ENCODE measurements at places on chromosomes 1 and 21. TPM values are rescaled to one million over a fixed set of nuclear protein-coding genes. Genes with fewer than 3 reads are reported as not detected.

KRTAP21-2 gene
- not detected for total RNA-seq

ANKRD34A gene
- total RNA-seq = 2.7 TPM

DNA sequence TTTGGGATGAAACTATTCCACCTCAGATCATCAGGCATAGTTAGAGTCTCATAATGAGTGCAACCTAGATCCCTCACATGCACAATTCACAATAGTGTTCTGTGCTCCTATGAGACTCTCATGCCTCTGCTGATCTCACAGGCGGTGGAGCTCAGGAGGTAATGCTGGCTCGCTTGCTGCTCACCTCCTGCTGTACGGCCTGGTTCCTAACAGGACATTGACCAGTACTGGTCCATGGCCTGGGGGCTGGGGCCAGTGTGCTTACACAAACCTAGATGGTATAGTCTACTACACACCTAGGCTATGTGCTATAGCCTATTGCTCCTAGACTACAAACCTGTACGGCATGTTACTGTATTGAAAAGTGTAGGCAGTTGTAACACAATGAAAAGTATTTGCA is 448.4 kb downstream of the RPS6KC1 start:
- peaks cover under 1% of the 10 kb centered on the region for H3K27me3 ChIP-seq
- no peak overlapping the region for H3K27ac ChIP-seq
- no peak overlapping the region for H3K4me3 ChIP-seq
- no peak for DNase-seq

DNA sequence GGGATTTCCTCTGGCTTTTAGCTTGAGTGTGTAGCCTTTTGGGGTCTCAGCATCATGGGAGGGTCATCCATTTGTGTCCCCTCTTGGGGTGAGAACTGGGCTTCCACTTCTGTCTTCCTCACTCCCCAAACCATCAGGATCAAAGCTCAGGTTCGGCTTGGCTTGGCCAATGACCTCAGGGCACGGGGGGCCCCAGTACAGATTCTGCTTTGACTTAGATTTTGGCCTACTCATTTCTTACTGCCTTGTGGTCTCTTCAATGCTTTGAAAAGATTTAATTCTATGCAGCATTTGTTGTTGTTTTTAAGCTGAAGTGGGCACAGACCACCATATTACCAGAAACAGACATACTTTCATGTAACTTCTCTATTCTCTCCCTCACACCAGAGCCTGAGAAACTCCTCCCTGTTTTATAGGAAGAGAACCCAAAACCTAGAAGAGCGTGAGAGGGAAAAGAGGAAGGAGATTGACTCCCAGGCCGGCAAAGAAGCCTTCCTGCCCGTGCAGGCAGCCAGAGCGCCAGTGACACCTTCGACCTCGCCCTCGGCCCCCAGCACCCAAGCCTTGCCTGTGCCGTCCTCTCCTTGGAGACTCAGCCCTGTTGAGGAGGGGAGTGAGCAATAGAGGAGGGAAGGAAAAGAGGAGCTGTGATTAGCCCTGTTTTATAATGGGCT is 1.9 kb upstream of the S100A3 start:
- DNase-seq = peak; percentile 34
- H3K27me3 ChIP-seq = no peaks in the 10 kb centered on the region
- H3K27ac ChIP-seq = no peak overlapping the region
- no peaks in the 10 kb centered on the region for H3K36me3 ChIP-seq
